ENCODE measurements at places on chromosomes 12 and 14.

GRCh38 chr12:101044512-101045059, 165.5 kb downstream of the SLC5A8 start:
- DNase-seq, result no peak

- DNase-seq, result no peak
Measured at GRCh38 chr14:46377305-46377704, 274.3 kb downstream of the RPL10L start.

DNA sequence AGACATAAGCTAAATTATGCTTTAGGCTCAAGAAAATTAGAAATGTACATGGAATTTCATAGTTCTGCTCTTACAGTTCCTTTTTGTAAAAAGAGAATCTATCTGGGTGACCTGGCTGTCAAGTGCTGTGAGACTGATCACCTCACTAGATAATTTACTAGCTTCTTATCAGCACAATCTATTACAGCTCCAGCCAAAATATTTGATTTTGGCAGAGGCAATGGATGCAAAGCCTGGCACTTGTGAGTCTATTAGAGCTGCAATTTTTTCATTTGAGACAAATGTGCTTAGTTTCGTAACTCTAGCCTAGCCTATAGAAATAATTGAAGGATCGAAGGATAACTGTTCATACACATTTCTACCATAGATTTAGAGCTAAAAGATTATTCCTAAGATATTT, 927.5 kb downstream of the SLC6A15 start:
- no peak for DNase-seq

DNA sequence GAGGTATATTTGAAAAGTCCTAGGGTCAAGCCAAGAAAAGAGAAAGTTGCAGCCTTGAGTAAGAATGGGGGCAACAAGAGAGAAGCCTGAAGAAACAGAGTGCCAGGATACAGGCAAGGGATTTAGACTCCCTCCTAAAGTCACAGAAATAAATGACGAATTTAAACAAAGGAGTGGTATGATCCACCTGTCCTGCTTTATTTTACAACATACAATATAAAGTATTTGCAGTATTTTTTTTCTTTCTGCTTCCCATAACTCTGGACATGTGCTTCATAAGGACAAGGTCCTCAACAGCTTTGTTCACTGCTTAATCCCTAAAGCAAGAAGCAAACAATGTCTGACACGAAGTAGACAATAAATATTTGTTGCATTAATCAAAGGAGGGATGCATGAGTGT, 57.4 kb downstream of the IFNG start:
- no peak for DNase-seq

- DNase-seq, result no peak
Measured at GRCh38 chr14:77189479-77189878, 7.9 kb downstream of the TMEM63C start.

DNA sequence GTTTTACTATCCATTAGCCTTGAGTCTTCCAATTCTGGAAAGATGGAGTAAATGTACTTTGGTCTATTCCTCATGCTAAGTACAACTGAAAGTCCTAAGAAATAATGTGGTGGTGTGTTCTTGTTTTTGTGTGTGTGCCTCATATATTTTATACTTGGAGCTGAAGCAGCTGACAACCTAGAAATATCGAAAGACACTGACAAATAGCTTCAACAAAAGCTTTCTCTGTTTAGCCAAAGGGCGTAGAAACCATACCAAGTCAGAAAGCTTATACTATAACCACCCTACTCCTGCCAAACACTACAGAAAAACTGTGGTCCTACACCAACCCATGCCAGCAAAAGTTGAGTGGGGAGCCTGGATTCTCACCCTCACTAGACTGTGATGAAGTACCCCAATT, 188.4 kb downstream of the GPHN start:
- DNase-seq, result no peak

DNA sequence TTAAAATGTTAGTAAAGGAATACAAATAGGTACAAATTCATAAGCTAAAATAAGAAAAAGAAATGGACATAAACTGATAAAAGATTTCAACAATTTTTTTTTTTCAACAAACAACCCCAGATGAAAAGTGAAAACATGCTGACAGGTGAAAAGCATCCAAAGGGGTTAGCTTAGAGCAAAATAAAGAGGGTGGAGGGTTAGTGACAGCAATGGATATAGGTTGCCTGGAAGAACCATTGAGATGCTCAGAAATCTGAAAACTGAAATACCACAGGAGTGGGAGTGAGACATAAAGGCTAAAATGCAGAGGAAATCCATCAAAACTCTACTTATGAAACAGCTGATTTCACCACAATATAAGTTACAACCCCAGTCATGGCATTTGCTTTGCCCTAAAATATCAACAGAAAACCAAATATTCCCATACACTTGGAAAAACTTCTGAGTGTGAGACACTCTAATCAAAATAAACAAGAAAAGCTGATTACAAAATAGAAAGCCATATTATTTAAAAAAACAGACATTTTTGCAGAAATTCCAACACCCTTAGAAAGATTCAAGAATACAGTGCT, 136.3 kb upstream of the PLEKHG7 start:
- DNase-seq, result no peak

- no peak for DNase-seq
Measured at GRCh38 chr14:101216366-101217079, 313.0 kb upstream of the RTL1 start.

DNA sequence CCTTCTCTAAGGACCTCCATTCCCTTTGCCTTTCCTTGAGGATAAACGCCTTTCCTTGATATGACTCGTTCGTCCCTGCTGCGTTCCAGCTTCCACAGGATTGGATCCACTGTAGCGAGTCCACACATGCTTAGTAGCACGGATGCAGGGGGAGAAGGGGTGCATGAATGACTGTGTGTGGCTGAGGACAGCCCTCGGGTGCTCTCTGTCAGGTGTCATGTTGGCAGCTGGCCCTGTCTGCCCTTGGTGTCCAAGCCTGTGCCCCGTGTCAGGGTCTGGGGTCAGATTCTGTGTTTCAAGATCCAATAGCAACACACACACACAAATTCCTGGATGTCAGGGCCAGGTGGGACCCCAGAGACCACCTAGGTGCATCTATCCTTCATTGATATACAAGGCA, 17.5 kb upstream of the KRT80 start:
- no peak for DNase-seq

DNA sequence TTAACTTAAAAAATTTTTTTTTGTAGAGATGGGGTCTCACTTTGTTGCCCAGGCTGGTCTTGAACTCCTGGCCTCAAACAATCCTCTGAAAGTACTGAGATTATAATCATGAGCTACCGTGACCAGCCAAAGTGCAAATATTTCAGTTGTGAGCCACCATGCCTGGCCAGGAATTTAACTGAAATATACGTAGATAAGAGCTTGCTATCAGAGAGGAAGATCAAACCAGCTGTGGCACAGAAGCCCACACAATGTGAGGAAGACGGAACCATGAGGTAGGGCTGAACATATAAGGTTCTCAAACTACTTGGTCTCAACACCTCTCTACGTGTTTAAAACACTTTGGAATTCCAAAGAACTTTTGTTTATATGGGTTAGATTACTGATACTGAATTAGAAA, 29.1 kb downstream of the ATG14 start:
- no peak for DNase-seq

- DNase-seq, result no peak
Measured at GRCh38 chr12:45098766-45099165, 47.9 kb upstream of the DBX2 start.

DNA sequence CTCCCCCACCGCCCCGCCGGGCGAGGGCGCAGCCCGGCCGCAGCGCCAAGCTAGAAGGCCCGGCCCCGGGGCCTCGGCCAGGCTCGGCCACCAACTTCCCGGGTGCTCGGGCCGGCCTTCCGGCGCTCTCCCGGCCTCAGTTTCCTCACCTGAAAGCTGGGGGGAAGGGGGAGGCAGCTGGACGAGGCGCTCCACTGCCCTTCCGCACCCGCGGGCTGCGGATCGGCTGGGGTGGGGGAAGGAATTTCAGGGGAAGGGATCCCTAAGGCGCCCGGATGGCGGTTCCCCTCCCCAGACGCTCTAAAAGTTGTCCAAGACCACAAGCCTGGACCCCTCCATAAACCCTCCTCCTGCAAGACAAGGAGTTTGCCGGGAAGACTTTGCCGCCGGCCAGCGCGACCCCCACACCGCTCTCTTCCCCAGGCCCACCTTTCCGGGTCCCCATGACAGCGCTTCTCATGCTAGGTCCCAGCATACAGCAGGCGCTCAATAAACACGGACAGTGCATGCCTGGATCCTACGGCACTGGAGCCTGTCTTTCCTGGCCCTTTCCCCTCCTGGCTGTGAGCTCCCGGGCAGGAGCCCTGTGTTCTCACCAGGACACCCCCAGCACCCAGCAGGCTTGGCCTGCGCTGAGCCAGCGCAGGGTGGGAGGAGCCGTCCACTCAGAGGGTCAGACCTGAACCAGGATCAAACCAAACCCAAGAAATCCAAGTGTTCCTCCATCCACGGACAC, 18.1 kb downstream of the BEGAIN start:
- DNase-seq, result no peak

- no peak for DNase-seq
Measured at GRCh38 chr12:113007166-113007565, 28.8 kb downstream of the OAS2 start.

- DNase-seq, result no peak
Measured at GRCh38 chr12:130708648-130709047, 7.5 kb downstream of the RIMBP2 start.

DNA sequence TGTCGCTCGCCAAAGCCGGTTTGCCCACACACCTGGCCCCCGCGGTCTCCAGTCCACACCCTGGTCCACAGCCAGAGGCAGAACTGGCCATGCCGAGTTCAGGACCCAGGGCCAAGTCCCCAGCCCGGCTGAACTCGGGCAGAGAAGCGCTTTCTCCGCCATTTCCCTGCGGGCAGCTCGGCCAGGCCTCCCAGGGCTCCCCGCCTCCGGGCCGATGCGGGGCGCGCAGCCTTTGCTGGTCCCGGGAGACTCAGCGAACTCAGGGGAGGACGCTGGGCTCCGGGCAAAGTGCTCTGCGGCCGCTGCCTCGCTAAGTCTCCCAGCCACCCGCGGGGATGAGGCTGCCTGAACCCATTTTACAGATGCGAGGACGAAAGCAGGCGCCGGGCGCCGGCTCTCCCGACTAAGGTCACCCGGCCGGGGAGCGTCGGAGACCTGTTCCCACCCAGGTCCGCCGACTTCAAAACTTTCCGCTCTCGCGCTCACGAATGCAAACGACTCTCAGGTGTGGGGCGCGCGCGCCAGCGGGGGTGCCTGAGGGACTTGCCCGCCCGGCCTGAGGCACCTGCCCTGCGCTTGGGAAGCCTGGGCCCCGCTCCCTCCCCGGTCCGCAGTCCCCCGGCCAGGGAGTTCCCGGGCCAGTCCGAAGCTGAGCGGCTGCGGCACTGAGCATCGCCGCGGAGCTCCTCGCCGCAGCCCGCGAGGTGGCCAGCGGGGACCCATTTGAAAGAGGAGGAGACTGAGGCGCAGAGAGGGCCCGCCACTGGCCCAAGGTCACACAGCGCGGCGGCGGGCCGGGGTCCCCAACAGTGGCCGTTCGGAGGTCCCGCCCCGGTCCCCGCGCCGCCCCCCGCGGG, 627 bp downstream of the TESC start:
- no peak for DNase-seq

GRCh38 chr12:72540811-72541210, 268.6 kb downstream of the TRHDE start:
- DNase-seq, result no peak

- no peak for DNase-seq
Measured at GRCh38 chr12:16849473-16849872, 243.5 kb upstream of the LMO3 start.

DNA sequence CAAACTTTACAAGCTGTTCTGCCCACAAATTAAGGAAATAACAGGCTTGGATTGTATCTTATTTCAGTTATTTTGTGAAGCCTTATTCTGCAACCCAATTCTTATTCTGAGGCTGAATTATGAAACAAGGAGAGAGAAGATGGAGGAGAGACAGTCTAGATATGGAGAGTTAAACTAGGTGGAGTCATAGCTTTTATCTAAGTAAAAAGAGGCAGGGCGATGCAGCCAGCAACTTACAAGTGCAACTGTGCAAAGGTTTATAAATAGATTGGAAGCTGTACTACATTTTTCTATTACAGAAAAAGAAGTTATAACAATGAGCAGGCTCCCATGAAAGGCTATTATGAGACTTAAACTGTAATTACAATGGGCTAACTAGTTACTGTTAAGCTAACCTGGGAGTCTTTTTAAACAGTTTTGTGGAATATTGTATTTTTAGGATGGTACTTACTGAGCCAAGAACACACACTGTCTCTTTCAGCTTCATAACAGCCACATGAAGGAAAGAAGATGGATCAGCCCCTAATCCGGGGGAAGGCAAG, 22.4 kb downstream of the NID2 start:
- no peak for DNase-seq

DNA sequence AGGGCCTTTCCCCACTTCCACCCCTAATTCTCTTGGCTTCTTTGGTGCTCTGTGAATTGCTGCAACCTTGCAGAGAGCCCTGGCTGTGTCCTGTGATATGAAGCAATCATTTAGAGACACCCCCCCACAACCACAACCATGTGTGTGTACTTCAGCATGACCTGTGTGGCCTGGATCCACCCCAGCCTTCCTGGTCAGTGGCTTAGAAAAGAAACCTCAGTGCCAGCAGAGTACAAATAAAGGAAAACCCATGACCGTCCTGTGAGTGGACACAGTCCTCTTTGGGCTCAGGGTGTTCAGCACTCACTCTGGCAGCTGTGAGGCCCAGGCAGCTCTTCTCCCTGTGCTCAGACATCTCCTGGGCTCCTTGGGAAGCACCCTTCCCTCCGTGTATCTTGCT, 206.6 kb upstream of the DIO3 start:
- no peak for DNase-seq

- no peak for DNase-seq
Measured at GRCh38 chr12:120584343-120585149, 3.3 kb upstream of the POP5 start.

DNA sequence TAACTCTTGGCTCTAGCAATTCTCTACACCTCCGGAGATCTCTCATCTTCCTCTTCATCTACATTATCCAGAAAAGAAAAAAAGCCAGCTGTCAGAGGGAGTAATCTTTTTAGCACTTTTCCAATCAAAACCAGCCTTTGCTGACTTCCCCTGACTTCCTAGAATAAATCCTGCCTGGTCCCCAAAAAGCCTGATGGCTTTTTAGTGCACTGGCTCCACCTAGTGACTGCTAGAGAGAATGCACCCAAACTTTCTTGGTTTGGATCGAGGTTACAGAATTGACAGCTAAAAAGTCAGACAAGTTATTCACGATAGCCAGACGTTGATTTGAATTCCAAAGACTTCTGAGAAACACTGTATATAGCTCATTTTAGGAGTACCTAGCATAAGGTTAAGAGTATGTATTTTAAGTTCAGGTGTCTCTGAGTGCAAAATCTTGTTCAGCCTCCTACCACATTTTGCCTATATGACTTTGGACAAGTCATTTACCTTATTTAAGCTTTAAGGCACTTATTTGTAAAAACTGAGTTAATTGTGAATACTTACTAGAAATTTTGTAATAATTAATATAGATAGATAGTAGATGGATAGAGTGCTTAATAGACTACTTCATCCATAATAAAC, 185.7 kb upstream of the GRIN2B start:
- DNase-seq, result peak; percentile 66

- DNase-seq, result no peak
Measured at GRCh38 chr12:92796650-92797049, 93.9 kb downstream of the PLEKHG7 start.

GRCh38 chr12:47022296-47022695, 57.1 kb upstream of the PCED1B start:
- no peak for DNase-seq

GRCh38 chr12:55729819-55730818, 1.3 kb upstream of the CD63 start:
- DNase-seq, result peak; percentile 11

Measured in NCI-H1694 treated with DMSO at 0.1 percent for 48 hours (cell line).